ENCODE measurements at places on chromosomes 2 and 18.
A peak's percentile ranks its signal among the peaks of the same experiment; 100 is the strongest.

GRCh38 chr18:62621546-62621945, 93.8 kb upstream of the PHLPP1 start:
- H3K4me3 ChIP-seq, result no peak overlapping the region
- no peaks in the 10 kb centered on the region for H3K36me3 ChIP-seq
- no peak overlapping the region for H3K27ac ChIP-seq
- H3K4me1 ChIP-seq, result no peaks in the 10 kb centered on the region
- no peak for DNase-seq
- H3K27me3 ChIP-seq, result peaks cover 18% of the 10 kb centered on the region

GRCh38 chr2:2146969-2147900, 183.8 kb downstream of the MYT1L start:
- H3K4me1 ChIP-seq, result no peaks in the 10 kb centered on the region
- no peaks in the 10 kb centered on the region for H3K36me3 ChIP-seq
- H3K4me3 ChIP-seq, result no peak overlapping the region
- H3K27ac ChIP-seq, result no peak overlapping the region
- DNase-seq, result no peak

DNA sequence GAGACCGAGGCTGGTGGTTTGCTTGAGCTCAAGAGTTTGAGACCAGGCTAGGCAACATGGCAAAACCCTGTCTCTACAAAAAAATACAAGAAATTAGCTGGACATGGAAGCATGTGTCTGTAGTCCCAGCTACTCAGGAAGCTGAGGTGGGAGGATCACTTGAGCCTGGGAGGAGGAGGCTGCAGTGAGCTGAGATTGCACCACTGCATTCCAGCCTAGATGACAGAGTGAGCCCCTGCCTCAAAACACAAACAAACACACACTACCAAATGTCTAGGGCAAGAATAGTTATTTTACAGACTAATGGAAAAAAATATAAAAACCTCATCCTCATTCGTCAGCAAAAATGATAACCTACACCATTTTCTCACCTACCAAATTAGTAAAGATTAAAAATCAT, 15.3 kb downstream of the BUB1 start:
- H3K36me3 ChIP-seq, result peaks cover 6% of the 10 kb centered on the region
- H3K27ac ChIP-seq, result peak overlapping the region; percentile 46
- no peak for DNase-seq
- no peaks in the 10 kb centered on the region for H3K27me3 ChIP-seq
- peaks cover 5% of the 10 kb centered on the region for H3K4me1 ChIP-seq
- no peak overlapping the region for H3K4me3 ChIP-seq

DNA sequence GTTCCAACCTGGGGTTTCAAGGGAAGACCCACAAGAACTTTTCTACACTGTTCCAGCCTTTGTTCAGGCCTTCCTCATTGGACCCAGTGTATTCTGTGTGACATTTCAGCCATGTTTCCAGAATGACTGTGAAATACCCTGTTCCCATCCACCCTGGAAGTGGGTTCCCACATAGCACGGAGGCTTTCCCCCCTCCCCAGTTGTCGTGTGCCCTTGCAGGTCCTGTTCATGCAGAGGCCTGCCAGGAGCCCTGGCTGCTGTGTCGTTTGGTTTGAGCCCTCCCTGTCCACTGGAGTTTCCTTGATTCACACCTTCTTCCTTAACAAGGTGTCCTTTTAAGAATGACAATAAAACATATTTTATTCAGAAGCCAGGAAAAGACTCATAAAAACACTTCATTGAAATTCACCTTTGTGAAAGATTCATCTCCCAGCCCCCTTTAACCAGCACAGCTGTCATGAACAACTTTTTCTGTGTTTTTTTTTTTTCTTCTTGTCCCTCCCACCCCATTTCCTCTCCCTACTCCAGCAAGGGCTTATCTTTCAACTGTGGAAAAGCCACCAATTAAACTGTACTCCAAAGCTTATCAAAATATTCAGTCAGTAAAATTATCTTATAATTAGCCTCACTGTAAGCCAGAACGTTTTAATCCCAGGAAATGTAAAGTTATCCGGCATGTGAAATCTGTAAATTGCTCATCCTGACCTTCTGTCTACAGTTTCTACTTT, 106.4 kb downstream of the ACOXL start:
- DNase-seq, result no peak
- no peak overlapping the region for H3K27ac ChIP-seq
- no peaks in the 10 kb centered on the region for H3K27me3 ChIP-seq
- no peak overlapping the region for H3K4me3 ChIP-seq
- H3K4me1 ChIP-seq, result peaks cover 14% of the 10 kb centered on the region
- H3K36me3 ChIP-seq, result no peaks in the 10 kb centered on the region

DNA sequence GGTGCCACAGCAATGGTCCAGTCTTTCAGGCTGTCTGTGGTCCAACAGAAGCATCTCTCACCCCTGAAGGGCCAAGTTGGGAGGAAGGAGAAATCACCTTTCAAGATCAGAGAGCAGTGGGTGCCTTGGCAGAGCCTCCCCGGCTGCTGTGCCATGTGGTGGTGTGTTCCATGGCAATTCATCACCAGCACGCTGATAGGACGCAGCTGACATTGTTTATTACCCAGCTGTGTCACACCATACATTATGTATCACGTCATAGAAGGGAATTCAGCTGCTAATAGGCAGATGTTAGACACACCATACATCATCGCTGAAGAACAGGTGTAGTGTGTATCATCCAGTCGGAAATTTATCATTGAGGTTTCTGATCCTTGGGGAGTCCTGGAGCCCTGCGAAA, 29.6 kb upstream of the RPL31 start:
- no peak overlapping the region for H3K4me3 ChIP-seq
- DNase-seq, result no peak
- no peaks in the 10 kb centered on the region for H3K36me3 ChIP-seq

- H3K27me3 ChIP-seq, result peaks cover 6% of the 10 kb centered on the region
- H3K4me1 ChIP-seq, result peaks cover 7% of the 10 kb centered on the region
- DNase-seq, result no peak
- no peak overlapping the region for H3K4me3 ChIP-seq
- no peaks in the 10 kb centered on the region for H3K36me3 ChIP-seq
Observed at GRCh38 chr2:165274698-165275097, 35.5 kb downstream of the SCN2A start.

DNA sequence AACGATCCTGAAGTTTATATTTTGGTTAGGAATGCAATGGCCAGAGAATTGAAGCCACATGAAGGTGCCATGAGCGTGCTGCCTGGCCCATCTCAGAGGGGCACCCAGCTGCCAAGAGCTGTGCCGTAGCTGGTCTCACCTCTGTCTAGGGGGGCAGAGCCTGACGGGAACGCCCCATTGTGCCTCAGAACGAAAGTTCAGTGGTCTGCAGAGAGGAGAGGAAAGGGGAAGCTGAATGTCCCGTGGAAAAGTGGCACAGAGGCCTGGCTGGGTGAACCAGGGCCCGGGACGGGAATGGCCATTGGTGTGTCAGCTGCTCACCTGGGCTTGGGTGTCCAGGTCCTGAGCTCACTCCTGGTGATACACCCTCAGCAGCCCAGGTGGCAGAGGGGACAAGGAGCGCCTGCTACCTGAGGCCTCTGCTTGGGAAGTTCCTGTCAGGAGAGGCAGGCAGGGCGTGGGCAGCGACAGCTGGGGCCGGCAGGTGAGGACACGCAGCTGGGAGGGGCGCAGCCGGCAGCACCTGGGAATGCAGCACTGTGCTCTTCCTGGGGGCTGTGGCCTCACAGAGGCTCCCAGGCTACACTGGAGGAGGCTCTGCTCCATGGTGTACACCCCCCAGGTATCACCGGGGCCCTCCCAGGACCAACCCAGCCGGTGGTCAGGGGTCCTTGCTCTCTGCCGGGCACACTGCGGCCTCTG, 67.3 kb downstream of the PARD6G start:
- peaks cover 8% of the 10 kb centered on the region for H3K27me3 ChIP-seq
- H3K4me1 ChIP-seq, result peaks cover 38% of the 10 kb centered on the region
- no peak overlapping the region for H3K27ac ChIP-seq

- H3K27me3 ChIP-seq, result no peaks in the 10 kb centered on the region
- no peak for DNase-seq
- H3K27ac ChIP-seq, result no peak overlapping the region
Observed at GRCh38 chr18:73891572-73892421, 255.8 kb downstream of the FBXO15 start.

DNA sequence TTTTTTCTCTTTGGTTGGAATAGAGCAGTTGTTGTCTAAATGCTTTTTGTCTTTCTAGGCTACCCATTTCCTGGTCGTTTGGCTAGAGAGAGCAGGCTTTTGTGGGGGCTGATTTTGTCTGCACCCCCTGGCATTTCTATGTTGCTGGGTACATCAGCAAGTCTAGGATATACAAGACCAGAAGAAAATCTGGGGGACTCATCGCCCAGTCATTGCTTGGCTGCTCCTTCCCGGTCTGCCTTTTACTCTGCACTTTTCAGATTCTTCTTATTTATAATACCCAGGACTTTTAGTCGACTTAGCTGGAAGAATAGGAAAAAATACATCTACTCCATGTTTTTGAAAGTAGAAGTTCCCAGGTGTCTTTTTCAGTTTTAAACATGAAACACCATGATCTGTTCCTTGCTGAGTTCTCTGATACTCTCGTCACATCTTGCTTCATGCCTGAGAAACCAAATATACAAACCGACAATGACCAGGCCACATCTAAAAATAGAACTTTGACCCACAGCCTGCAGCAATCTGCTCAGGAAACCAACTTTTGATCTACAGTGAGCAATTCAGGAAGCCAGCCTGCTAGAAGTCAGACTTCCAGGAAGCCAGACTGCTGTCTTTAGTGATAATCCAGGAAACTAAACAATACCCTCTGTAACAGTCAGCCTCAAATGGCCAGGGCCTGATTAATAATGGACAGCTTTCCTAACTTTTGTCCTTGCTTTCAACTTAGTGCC, 163.8 kb upstream of the MEX3C start:
- H3K4me1 ChIP-seq, result peaks cover 3% of the 10 kb centered on the region
- H3K4me3 ChIP-seq, result no peak overlapping the region
- H3K36me3 ChIP-seq, result no peaks in the 10 kb centered on the region
- DNase-seq, result no peak
- peaks cover 13% of the 10 kb centered on the region for H3K27me3 ChIP-seq

GRCh38 chr18:52340406-52341102, 557 bp downstream of the DCC start:
- H3K4me1 ChIP-seq, result no peaks in the 10 kb centered on the region
- DNase-seq, result no peak
- no peak overlapping the region for H3K27ac ChIP-seq
- H3K4me3 ChIP-seq, result no peak overlapping the region
- no peaks in the 10 kb centered on the region for H3K36me3 ChIP-seq
- H3K27me3 ChIP-seq, result peaks cover 22% of the 10 kb centered on the region

DNA sequence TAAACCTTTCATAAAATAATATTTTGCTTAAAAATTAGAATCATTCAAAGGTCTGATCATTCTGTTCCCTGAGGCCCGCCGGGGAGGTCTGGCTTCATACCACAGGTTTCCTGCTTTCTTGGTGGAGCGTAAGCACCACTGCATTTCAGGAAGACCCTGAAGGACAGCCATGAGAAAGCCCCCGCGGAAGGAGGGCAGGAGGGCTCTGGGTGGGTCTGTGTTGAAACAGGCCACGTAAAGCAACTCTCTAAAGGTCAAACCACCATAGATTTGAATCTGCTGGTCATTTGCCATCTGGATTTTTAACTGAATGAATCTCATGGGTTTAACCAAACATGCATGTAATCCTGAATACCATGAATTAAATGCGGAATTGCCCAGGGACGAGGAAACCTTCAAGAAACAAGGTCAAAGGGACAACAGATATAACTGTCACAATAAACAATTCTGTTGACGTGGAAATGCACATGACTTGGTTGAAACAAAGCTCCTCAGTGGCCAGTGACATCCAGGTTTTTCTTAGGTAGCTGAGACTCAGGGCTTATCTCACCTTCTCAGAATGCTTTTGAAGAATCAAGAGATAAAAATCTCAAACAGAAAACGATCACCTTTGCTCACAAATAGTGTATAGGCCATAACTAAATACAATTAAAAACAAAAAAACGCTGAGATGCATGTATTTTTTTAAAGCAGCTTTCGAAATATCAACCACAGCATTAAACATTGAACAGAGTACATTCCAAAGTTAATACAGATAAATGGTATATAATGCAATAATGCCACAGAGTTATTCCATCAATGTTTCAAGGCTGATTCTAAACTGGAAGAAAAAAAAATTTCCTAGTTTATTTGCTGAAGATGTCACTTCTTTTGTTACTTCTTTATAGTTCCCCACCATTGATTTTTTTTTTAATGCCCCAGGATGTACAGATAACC, 193.2 kb downstream of the BCL2 start:
- H3K4me1 ChIP-seq, result peaks cover 7% of the 10 kb centered on the region
- no peaks in the 10 kb centered on the region for H3K27me3 ChIP-seq
- H3K4me3 ChIP-seq, result no peak overlapping the region
- DNase-seq, result no peak
- peaks cover 11% of the 10 kb centered on the region for H3K36me3 ChIP-seq

- no peak overlapping the region for H3K4me3 ChIP-seq
- peak overlapping the region; percentile 10 for H3K27ac ChIP-seq
- H3K27me3 ChIP-seq, result no peaks in the 10 kb centered on the region
- H3K36me3 ChIP-seq, result no peaks in the 10 kb centered on the region
- no peaks in the 10 kb centered on the region for H3K4me1 ChIP-seq
Observed at GRCh38 chr2:158904627-158905177, 63.7 kb upstream of the TANC1 start.

GRCh38 chr2:176876493-176877103, 336.0 kb upstream of the HNRNPA3 start:
- no peak overlapping the region for H3K27ac ChIP-seq
- H3K36me3 ChIP-seq, result peaks cover 3% of the 10 kb centered on the region
- DNase-seq, result no peak
- H3K27me3 ChIP-seq, result peaks cover 10% of the 10 kb centered on the region

DNA sequence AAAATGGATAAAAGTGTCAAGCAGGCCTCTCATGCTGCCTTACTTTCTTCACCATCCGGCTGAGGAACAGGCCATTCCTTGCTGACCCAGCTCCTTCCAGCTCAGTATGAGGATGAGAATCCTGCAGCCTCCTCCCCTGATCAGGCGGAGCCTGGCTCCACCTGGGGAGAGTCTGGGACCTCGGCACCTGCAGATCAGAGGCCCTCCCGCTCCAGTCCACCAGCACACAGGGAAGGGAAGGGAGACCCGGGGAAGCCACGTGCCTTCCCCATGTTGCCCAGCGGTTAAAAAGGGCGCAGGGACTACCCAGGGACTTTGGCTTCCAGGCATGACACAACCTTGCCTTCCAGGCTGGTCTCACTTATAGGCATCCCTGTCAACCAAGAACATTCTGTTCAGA, 172.0 kb downstream of the NDUFA10 start:
- H3K4me3 ChIP-seq, result no peak overlapping the region
- H3K36me3 ChIP-seq, result no peaks in the 10 kb centered on the region
- H3K4me1 ChIP-seq, result no peaks in the 10 kb centered on the region

GRCh38 chr2:157447031-157447430, 3.1 kb upstream of the CYTIP start:
- peaks cover 36% of the 10 kb centered on the region for H3K4me1 ChIP-seq
- no peak for DNase-seq
- peak overlapping the region; percentile 86 for H3K27ac ChIP-seq
- H3K4me3 ChIP-seq, result peak overlapping the region; percentile 51
- H3K36me3 ChIP-seq, result peaks cover 27% of the 10 kb centered on the region
- H3K27me3 ChIP-seq, result no peaks in the 10 kb centered on the region
